Mammary microvascular endothelial cell (primary cell): ENCODE measurements at places on chromosomes 12 and 14. TPM values are rescaled to one million over a fixed set of nuclear protein-coding genes. Genes with fewer than 3 reads are reported as not detected.

ZNF664 gene
- 22.7 and 26.7 TPM in 2 replicates for total RNA-seq

SLC10A1 gene
- total RNA-seq = not detected in 2 replicates

EID3 gene
- total RNA-seq = 4.2 and 5.4 TPM in 2 replicates

GRIN2B gene
- total RNA-seq = not detected in 2 replicates

MAP3K9 gene
- not detected in 2 replicates for total RNA-seq

P3H3 gene
- total RNA-seq = 7.5 and 8.8 TPM in 2 replicates

FAM90A1 gene
- 0.10 TPM in 1 of 2 replicates, not detected in the other for total RNA-seq

TCL1A gene
- total RNA-seq = not detected in 2 replicates

GLT1D1 gene
- not detected in 2 replicates for total RNA-seq

PDZRN4 gene
- total RNA-seq = not detected in 2 replicates

SAMD15 gene
- total RNA-seq = 0.53 and 0.64 TPM in 2 replicates

LRRC10 gene
- not detected in 2 replicates for total RNA-seq

MMP19 gene
- total RNA-seq = 2.3 and 3.5 TPM in 2 replicates

FITM1 gene
- 0.10 TPM in 1 of 2 replicates, not detected in the other for total RNA-seq

TTC6 gene
- total RNA-seq = not detected in 2 replicates
